CD4-positive, CD25-positive, alpha-beta regulatory T cell (primary cell): ENCODE measurements at places on chromosomes 5 and 9.

DNA sequence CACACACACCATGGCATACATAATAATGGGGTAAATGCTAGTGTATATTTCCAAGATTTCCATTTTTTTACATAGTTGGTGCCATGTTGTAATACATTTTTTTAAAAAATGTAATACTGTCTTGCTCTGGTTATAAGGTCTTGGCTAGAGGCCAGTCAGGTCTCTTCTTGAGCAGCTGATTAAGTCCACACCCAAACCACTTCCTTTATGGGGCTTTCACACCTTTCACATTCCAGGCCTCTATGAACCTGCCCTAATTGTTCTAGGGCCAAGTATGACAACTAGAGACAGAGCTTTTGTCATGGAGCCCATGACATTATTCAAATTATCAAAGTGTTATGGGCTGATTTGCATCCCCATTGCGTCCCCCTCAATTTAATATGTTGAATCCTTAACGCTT, 495.6 kb upstream of the CTNND2 start:
- H3K4me3 ChIP-seq = no peak overlapping the region
- H3K27ac ChIP-seq = no peak overlapping the region
- H3K36me3 ChIP-seq = no peaks in the 10 kb centered on the region

DNA sequence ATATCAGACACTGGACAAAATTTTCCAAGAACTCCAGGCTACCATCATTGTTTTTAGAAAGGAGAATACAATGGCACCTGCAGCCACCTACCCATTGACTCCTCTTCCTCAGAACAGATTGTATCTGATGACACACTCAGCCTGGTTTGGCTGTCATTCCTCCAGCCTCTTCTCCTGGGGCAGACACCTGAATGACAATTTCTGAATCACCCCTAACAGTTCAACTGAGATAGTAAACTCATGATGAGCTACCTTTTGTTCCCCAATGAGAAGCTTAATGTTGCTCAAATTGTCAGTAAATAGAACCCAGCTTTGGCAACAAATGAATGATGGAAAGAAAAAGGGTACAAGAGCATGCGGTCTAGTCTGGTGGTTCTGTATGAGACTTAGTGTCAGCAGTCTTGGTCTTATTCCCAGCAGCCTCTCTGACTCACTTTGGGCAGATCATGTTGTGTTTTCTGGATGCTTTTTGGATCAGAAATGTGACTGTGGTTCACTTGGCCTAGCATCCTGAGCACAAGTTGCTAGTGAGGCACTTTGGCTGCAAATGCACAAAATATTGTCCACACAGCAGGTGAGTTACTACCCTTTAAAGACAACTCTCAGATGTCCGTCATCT, 78.3 kb downstream of the MAMDC2 start:
- DNase-seq = no peak
- no peaks in the 10 kb centered on the region for H3K36me3 ChIP-seq
- no peak overlapping the region for H3K4me3 ChIP-seq
- H3K27me3 ChIP-seq = peaks cover 4% of the 10 kb centered on the region
- H3K27ac ChIP-seq = no peak overlapping the region
- H3K4me1 ChIP-seq = no peaks in the 10 kb centered on the region

DNA sequence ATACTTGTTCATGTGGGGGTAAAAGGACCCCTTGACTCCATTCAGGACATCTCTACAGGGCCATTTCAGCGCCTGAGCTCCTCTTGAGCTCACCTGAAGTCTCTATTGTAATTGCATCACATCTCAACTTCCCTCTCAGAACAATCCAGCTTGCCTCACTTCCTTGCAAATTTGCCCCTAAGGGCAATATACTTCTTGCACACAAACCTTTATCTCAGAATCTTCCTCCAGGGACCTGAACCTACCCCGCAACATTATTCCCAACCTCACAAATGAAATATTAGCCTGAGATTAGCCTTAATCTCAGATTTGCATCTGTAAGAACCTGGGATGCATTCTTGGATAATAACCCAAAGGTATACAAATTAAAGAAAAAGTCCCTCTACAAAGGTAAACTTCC, 159.2 kb downstream of the DRD1 start:
- DNase-seq = no peak
- no peaks in the 10 kb centered on the region for H3K36me3 ChIP-seq
- no peak overlapping the region for H3K27ac ChIP-seq
- H3K4me3 ChIP-seq = no peak overlapping the region

- H3K36me3 ChIP-seq = no peaks in the 10 kb centered on the region
- no peaks in the 10 kb centered on the region for H3K27me3 ChIP-seq
- no peak overlapping the region for H3K27ac ChIP-seq
- no peak for DNase-seq
Measured at GRCh38 chr5:78813906-78814530, 165.4 kb upstream of the LHFPL2 start.

GRCh38 chr5:140145818-140146522, 20.2 kb downstream of the IGIP start:
- no peaks in the 10 kb centered on the region for H3K36me3 ChIP-seq
- DNase-seq = peak; percentile 57
- H3K4me3 ChIP-seq = no peak overlapping the region
- peaks cover 13% of the 10 kb centered on the region for H3K4me1 ChIP-seq
